ENCODE measurements at places on chromosomes 4 and X.

DNA sequence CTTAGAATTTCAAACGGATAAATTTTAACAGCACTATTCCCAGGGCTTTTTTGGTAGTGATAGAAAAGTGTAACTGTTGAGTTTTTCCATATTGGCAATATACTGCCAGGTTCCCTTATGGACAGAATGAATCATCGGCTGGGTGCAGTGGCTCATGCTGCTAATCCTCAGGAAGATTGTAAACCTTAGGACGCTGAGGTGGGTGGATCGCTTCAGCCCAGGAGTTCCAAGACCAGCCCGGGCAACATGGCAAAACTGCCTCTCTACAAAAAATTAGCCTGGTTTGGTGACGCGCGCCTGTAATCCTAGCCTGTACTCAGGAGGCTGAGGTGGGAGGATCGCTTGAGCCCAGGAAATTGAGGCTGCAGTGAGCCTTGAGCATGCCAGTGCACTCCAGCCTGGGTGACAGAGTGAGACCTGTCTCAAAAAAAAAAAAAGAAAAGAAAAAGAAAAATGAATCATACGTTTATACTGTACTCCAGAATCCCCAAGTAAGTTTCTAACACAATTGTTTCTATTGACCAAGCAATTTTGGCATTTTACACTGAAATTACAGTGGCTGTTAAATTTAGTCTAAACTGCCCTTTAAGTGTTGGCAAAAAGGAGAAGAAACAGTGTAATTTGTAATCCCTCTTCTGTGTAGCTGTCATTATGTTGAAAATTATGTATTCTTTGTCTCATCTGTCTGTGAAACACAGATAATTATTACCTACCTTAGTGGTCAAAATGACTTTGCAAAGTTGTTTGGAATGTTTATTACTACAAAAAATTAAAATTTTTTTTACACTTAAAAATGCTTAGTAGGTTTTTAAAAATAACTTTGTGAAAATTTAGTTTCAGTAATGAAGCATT is 1.8 kb downstream of the SLC30A9 start:
- H3K27ac ChIP-seq: no peak overlapping the region
- no peak for DNase-seq
- H3K4me3 ChIP-seq: peak overlapping the region; percentile 92
- no peaks in the 10 kb centered on the region for H3K27me3 ChIP-seq
- no peaks in the 10 kb centered on the region for H3K36me3 ChIP-seq
- peaks cover 24% of the 10 kb centered on the region for H3K4me1 ChIP-seq

DNA sequence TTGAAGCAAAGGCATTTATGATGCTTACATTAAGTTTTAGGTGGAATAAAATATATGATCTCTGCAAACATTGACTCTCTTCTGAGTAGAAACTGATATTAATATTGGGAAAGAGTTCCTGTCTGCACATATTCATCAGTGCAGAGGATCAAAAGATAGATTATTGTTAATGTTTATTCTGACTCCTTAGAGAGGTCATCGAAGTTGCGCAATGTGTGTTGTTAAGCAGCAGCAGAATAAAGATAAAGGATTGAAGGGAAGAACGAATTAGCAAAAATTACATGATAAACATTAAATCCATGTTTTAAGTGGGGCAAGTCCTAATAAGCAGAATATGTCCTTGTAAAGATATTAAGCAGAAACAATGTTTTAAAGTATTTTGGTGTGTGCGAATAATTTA is 72.6 kb upstream of the MBNL3 start:
- no peaks in the 10 kb centered on the region for H3K36me3 ChIP-seq
- no peak overlapping the region for H3K4me3 ChIP-seq
- DNase-seq: no peak
- no peaks in the 10 kb centered on the region for H3K4me1 ChIP-seq

DNA sequence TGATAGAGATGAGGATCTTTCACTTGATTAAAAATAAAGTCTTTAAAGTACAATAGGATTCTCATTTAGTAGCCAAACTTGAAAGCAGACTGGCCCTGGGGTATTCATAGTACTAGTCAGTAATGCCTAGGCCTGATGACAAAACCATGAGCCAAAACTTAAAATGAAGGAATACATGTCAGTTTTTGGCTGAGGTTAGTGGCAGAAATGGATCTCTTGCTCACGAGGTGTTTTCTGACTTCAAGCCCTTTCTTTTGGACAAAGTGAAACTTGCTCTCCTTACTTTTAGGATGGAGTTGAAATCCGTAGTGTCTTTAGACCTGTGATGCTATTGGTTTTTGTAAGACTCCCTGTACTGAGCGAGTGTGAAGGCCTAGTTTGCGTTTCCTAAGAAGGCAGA is 157.7 kb downstream of the CCNG2 start:
- H3K4me1 ChIP-seq: no peaks in the 10 kb centered on the region
- DNase-seq: no peak
- H3K4me3 ChIP-seq: no peak overlapping the region
- no peaks in the 10 kb centered on the region for H3K27me3 ChIP-seq
- no peaks in the 10 kb centered on the region for H3K36me3 ChIP-seq
- no peak overlapping the region for H3K27ac ChIP-seq

- H3K36me3 ChIP-seq: no peaks in the 10 kb centered on the region
- H3K27me3 ChIP-seq: no peaks in the 10 kb centered on the region
- no peak overlapping the region for H3K27ac ChIP-seq
- H3K4me3 ChIP-seq: no peak overlapping the region
- H3K4me1 ChIP-seq: no peaks in the 10 kb centered on the region
- no peak for DNase-seq
Measured at GRCh38 chr4:160980091-160980490, 1183.7 kb downstream of the FSTL5 start.

GRCh38 chrX:130179579-130180215 is 7.9 kb downstream of the RAB33A start:
- H3K27me3 ChIP-seq: no peaks in the 10 kb centered on the region
- peaks cover under 1% of the 10 kb centered on the region for H3K4me1 ChIP-seq
- no peak overlapping the region for H3K27ac ChIP-seq
- DNase-seq: no peak
- H3K4me3 ChIP-seq: no peak overlapping the region

- no peak overlapping the region for H3K27ac ChIP-seq
- no peaks in the 10 kb centered on the region for H3K4me1 ChIP-seq
- DNase-seq: no peak
- no peak overlapping the region for H3K4me3 ChIP-seq
- no peaks in the 10 kb centered on the region for H3K36me3 ChIP-seq
Measured at GRCh38 chr4:98519268-98519977, 139.0 kb downstream of the TSPAN5 start.

DNA sequence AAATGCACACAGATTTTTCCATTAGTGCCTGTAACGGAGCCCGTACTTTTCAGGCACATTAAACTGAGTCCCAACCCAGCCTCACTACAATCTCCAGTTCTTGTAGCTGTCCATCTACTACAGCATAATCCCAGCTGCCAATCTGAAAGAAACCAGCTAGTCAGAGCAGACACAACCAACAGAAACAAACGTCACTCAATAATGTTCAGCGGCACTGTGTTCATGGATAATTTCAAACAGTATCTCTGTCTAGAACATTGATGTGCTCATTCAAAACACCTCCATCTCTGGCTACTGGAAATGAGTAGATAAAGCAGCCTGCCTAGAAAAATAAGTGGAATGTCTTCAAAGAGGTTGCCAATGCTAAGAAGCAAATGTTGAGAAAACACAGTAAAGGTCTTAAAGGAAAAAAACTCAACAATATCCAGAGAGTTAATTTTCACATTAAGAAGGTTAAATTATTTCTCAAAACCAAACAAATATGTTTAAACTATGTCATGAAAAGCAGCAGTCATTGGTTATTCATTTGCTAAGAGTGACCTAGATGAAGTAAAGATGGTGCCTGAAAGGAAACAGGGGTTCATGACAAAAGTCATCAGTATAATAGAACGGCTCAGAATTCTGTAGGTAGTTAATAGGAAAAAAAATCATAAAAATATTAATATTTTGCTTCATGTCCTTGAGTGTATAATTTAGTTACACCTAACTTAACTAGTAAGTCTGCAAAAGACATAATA is 245.1 kb upstream of the MAB21L2 start:
- no peak overlapping the region for H3K4me3 ChIP-seq
- no peak overlapping the region for H3K27ac ChIP-seq
- no peaks in the 10 kb centered on the region for H3K36me3 ChIP-seq
- DNase-seq: no peak
- H3K27me3 ChIP-seq: no peaks in the 10 kb centered on the region

DNA sequence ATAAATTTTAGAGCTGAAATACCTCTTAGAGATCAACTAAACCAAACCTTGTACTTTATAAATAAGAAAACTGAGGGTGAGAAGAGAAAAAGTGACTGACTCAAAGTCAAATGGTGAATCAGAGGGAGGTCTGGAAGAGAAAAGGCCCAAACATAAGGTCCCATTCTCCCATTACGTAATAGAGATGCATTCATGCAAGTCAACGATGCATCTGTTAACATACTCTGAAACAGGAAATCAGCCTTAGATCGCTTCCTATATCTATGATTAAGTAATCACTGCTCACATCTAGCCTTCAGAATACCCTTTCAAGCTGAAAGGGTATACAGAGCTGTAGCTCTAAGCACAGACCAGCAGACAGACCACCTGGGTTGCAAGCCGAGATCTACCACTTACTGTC is 6.5 kb downstream of the RNF150 start:
- no peaks in the 10 kb centered on the region for H3K36me3 ChIP-seq
- no peak for DNase-seq
- peaks cover 2% of the 10 kb centered on the region for H3K4me1 ChIP-seq
- no peak overlapping the region for H3K4me3 ChIP-seq
- no peaks in the 10 kb centered on the region for H3K27me3 ChIP-seq
- H3K27ac ChIP-seq: no peak overlapping the region

GRCh38 chrX:95678679-95679078 is 1006.0 kb upstream of the DIAPH2 start:
- no peak overlapping the region for H3K4me3 ChIP-seq
- DNase-seq: no peak
- no peaks in the 10 kb centered on the region for H3K4me1 ChIP-seq
- H3K36me3 ChIP-seq: no peaks in the 10 kb centered on the region

DNA sequence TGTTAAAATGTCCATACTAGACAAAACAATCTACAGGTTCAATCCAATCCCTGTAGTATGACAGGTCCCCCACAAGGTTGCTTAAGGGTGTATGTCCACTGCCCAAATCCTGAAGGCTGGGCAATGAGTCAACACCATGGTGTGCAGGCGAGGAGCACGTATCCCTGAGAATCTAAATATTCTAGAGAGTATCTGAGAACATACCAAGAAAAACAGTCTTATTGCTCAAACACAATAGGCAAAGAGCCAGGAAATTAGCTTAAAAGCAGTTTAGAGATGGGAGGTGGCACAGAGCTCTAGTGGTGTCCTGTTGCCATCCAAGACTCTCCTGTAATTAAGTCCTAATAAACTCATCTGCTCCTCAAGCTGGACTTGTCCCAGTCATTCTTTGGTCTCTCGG is 37.0 kb downstream of the RCHY1 start:
- H3K4me3 ChIP-seq: no peak overlapping the region
- H3K4me1 ChIP-seq: no peaks in the 10 kb centered on the region
- H3K36me3 ChIP-seq: peaks cover 31% of the 10 kb centered on the region
- DNase-seq: no peak

DNA sequence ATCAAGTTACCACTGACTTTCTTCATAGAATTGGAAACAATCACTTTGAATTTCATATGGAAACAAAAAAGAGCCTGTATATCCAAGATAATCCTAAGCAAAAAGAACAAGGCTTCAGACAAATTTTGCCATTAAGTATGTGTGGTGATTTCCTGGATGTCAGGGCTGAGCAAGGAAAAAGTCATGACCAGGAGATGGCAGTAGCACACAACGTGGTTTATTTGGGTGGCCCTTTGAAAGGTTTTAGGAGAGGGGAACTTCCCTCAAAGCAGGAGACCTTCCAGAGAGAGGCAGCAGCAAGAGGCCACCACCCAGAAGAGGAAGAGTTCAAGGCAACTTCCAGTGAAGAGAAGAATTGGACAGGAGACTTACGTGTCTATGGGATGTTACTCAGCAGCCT is 18.1 kb upstream of the ZXDB start:
- H3K36me3 ChIP-seq: no peaks in the 10 kb centered on the region
- H3K27ac ChIP-seq: no peak overlapping the region
- H3K4me1 ChIP-seq: no peaks in the 10 kb centered on the region
- H3K27me3 ChIP-seq: no peaks in the 10 kb centered on the region
- no peak for DNase-seq

DNA sequence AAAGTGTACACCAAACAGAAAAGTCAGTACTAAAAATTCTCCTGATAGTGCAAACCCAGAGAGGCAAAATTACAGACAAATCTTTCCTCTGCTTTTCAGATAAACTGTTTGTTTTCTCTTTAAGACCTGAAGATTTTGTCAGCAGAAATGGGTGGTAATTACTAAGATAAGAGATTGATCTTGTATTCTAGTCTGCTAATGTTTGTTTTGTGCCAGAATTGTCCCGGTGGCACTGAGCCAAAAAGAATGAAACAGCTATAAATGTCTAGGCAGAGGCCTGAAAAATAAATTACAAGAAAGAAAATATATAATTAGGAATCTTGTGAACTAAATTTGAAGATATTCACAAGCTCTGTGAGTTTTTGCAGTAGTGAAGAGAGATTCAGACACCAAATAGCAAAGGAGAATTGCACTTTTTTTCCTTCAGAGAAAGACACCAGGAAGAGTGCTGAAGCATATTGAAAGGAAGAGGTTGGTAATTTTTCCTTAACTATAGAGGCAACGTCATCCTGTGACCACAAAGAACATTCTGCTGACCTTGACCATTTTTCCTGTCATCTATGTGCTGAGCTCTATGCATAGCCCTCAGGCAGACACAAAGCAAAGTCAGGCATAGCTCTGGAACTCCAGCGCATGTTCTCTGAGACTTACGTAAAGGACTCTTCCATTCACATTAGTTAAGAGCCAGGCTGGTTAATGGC is 314.5 kb upstream of the RASGEF1B start:
- H3K4me1 ChIP-seq: no peaks in the 10 kb centered on the region

- DNase-seq: no peak
- H3K36me3 ChIP-seq: no peaks in the 10 kb centered on the region
- H3K27me3 ChIP-seq: no peaks in the 10 kb centered on the region
- H3K4me1 ChIP-seq: no peaks in the 10 kb centered on the region
- no peak overlapping the region for H3K4me3 ChIP-seq
Measured at GRCh38 chrX:112662559-112663427, 16.9 kb downstream of the LHFPL1 start.

GRCh38 chr4:89410687-89411086 is 103.1 kb upstream of the GPRIN3 start:
- no peaks in the 10 kb centered on the region for H3K36me3 ChIP-seq
- H3K4me1 ChIP-seq: no peaks in the 10 kb centered on the region
- DNase-seq: no peak
- H3K4me3 ChIP-seq: no peak overlapping the region
- no peaks in the 10 kb centered on the region for H3K27me3 ChIP-seq
- no peak overlapping the region for H3K27ac ChIP-seq

- no peaks in the 10 kb centered on the region for H3K27me3 ChIP-seq
- no peak overlapping the region for H3K4me3 ChIP-seq
- H3K4me1 ChIP-seq: no peaks in the 10 kb centered on the region
- no peak for DNase-seq
- H3K36me3 ChIP-seq: no peaks in the 10 kb centered on the region
Measured at GRCh38 chr4:163273203-163273602, 59.2 kb downstream of the NPY1R start.

GRCh38 chr4:6222761-6223292 is 22.5 kb upstream of the JAKMIP1 start:
- DNase-seq: no peak
- no peak overlapping the region for H3K4me3 ChIP-seq
- H3K27me3 ChIP-seq: peaks cover 79% of the 10 kb centered on the region
- H3K27ac ChIP-seq: no peak overlapping the region
